ENCODE measurements at places on chromosomes 6 and 20.
A peak's percentile ranks its signal among the peaks of the same experiment; 100 is the strongest.

- DNase-seq: no peak
Observed at GRCh38 chr6:498795-499231, 107.3 kb downstream of the IRF4 start.

DNA sequence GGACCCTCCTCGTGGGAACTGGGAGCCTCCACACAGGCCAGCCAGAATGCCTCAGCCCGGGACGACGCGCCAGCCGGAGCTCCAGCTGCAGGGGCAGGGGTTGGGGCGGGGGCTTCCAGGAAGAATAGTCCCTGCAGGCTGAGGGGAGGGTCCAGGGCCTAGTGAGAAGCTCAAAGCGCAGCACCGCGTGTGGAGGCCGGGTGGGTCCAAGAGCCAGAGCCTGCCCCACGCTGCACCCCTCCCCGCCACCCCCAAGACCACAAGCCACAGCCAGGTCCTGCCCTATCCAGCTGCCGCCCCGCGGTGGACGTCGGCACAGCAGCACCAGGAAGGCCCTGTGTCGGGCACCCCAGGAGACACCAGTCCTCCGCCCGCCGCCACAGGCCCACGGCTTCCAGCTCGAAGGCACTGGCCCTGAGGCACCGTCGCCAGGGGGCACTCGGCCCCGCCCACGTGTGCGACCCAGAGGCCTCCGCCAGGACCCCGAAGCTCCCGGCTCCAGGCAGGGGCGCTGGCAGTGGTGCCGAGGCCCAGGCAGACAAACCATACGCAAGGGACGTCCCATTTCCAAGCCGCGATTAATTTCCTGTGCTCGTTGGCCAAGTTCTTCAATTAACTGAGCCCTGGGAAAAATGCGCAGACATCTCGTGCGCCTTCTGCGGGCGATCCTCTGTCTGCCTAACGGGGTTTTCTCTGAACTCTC lies 19.5 kb downstream of the KCNQ2 start:
- DNase-seq: no peak

- peak; percentile 72 for DNase-seq
Observed at GRCh38 chr6:148440877-148441453, 98.3 kb downstream of the SASH1 start.

DNA sequence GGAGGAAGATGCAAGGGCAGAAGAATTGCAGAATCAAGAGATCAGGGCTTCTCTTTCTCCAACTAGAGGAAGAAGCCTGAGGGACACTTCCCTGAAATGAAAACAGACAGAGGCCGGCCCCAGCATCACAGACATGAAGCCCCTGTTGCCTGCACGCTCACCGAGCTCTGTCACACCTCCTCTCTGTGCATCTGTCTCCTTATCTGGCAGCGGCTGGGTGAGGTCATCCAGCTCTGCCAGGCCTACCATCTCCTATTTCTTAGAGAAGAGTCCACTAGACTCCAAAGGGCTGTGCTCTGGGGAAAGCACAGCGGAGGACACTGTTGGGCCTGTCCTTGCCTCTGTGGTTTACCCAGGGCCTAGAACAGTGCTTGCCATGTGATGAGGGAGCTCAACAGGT lies 71.9 kb upstream of the MLN start:
- DNase-seq: no peak

GRCh38 chr6:109351231-109352130 lies 30.8 kb downstream of the CD164 start:
- DNase-seq: no peak

GRCh38 chr20:20743511-20744169 lies 31.2 kb upstream of the RALGAPA2 start:
- DNase-seq: no peak

- DNase-seq: no peak
Observed at GRCh38 chr6:3805448-3806123, 43.6 kb upstream of the FAM50B start.

DNA sequence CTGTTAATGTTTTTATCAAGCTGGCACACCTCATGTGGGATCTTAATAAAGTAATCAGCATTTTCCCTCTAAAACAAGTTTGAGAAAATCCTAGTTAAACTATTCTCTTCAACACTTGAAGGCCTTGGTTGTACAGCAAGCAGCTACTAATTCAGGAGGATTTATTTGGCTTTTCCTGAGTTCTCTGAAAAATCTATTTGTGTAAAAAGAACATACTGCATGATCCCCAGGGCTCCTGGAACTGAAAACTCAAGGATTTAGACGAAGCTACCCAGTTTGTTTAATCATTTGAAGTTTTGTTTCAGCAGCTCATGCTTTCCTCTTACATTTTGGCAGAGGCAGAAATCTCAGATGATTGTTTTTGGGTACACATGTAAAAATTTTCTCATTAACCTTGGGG lies 309.6 kb upstream of the FLRT3 start:
- no peak for DNase-seq

DNA sequence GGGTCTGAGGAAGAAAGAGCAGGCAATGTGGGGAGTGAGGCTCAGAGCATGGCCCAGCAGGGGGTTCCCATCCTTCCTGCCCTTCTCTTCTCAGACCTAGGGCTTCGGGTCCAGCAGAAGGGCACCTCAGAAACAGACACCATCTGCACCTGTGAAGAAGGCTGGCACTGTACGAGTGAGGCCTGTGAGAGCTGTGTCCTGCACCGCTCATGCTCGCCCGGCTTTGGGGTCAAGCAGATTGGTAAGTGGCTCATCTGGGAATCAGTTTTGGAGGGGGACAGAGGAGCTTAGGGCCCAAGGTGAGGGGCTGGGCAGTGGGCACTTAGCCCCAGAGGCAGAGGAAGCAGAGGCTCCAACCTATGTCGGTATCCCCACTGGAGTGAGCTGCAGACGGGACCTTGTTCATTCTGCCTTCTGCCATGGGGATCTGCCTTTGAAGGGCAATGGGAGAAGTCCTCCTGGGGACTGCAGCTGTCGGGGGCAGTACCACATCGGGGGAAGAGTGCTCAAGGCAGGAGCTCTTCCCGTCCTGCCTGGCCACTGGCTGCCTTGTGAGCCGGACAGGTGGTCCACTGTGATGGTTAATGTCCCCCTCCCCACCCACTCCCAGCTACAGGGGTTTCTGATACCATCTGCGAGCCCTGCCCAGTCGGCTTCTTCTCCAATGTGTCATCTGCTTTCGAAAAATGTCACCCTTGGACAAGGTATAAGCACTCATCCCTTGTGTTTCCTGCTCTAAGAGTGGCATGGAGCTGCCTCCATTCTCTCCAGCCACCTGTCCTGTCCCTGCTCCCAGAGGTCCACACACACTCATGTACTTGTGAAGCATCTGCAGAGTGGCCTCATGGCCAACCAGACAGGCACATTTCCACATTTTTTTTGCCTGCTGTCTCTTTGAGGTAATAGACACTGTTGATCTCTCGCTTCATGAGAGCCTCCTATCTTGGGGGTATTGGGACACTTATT lies 4.7 kb downstream of the CD40 start:
- no peak for DNase-seq

DNA sequence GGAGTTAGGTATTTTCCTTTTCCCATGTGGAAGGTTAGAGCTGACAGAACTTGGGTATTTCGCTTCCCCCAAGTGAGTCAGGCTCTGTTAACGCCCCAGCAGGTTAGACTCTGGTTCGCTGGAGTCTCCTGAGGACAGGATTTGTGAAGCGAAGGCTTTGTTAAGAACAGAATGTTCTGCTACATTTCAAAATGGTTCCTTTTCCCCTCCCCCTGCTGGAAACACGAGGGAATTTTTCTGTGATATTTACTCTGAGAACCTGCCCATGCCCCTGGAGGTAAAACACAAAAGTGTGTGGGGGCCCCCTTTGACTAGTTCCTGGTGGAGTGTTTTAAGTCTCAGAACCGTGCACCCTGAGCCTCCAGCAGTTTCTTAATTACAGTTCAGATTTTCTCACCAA lies 731.4 kb upstream of the CITED2 start:
- no peak for DNase-seq

DNA sequence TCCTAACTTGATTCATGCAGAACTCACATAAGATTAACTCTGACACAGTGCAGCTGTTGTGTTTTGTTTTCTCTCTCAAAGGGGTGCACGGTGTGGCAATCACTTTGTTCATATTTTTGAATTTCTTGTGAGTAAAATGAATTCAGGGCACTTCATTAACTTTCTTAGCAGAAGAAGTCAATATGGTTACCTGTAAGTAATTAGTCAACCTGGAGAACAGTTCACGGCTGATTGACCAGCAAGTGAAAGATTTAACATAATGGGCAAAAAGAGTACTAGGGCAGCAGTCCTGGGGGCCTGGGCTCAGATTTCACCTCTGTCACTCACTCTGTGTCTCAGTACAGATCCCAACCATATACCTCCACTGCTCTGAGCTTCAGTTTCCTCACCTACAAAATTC lies 102.4 kb upstream of the SPTLC3 start:
- no peak for DNase-seq

DNA sequence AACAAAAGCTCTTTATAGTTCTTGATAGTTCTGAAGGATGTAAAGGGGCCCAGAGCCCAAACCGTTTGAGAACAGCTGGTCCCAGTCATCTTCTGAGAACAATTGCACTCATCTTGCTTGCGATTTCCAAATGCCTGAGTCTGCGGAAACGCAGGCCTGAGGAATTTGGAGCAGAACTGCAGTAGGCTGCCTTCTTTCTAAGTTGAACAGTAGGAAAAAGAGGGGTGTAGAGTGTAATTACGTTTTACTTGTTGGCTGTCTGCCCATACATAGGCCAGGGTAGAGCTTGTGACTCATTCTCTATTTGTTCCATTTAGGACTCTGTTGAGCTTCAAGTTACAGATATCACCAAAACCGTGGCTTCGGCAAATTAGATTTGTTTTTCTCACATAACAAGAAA lies 42.0 kb upstream of the KIF16B start:
- peak; percentile 93 for DNase-seq

- DNase-seq: no peak
Observed at GRCh38 chr6:4383910-4384638, 248.7 kb upstream of the ECI2 start.

GRCh38 chr6:157089851-157090250 lies 233.5 kb downstream of the TMEM242 start:
- no peak for DNase-seq

GRCh38 chr20:5642155-5642981 lies 107.8 kb upstream of the SHLD1 start:
- no peak for DNase-seq

DNA sequence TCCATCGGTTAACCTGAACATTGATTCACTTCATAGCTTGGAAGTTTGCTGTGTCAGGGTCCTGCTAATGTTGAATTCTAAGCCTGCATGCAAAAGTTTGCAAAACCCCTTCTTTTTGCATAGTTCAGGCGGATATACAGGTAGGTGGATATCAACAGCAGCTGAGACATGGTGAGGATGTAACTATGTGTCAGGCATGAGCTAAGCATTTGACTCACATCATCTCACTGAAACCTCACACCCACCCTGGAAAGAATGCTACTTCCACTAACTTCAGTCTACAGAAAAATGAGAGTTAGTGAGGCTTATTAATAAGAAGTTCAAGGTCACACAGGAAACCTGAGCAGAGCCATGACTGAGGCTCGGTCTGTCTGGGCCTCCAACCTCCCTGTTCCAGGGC lies 276.9 kb downstream of the BMP7 start:
- no peak for DNase-seq

DNA sequence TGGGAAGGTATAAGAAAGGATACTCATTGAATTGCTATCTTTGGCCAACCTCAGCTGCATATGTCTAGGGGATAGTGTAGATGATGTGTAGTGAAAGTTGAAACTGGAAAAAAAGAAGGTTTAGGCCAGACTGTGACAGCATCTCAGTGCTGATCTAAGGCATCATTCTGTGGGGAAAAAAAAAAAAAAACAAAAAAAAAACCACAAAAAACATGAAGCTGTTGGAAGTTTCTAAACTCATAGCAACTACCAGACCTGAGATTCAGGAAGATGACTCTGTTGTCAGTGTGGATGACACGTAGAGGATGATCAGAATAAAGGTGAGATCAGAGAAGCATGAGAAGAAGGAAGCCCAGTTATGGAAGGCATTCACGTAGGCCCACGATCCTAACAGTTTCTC lies 100.8 kb upstream of the CNKSR3 start:
- DNase-seq: no peak

DNA sequence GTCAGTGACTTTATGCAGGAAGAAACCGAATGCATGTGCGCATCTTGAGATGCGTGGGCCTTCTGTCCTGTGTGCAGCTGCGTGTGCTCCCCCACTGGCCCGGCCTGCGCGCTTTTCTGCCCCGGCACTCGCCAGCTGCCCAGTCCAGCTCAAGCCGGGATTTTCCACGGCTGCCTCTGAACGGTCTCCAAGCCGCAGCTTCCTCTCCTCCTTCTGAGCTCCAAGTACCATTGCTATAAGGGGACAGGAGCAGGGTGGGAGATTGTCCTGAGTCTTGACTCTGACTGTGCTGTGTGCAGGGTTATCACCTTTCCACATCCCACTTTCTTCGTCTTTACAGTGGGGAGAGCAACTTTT lies 302.8 kb downstream of the THBS2 start:
- DNase-seq: no peak

DNA sequence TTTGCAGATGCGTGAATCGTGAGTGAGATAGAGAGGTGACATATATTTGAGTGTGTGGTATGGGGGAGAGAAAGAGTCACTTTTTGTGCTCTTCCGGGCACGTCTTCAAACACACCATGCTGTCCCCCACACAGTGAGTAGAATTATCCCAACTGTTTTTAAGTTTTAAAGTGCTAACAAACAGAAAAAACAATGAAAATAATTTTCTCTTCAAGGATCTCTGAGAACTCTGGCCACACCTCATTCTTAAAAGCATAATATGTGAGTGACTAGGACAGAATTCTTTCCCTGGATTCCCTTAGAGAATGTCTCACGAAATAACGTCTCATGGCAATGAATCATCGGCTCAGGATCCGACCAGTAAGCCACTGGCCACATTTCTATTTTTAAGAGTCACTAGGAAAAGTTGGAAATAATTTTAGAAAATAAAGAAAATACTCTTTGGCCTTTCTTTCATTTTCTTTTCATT lies 235.7 kb upstream of the ZNF217 start:
- peak; percentile 87 for DNase-seq

GRCh38 chr6:140833408-140833807 lies 1299.3 kb upstream of the GJE1 start:
- no peak for DNase-seq

Data from AG04450 (cell line).